ENCODE measurements at places on chromosomes 3 and 15.

GRCh38 chr15:92623435-92623834, 32.1 kb downstream of the FAM174B start:
- no peak for DNase-seq

DNA sequence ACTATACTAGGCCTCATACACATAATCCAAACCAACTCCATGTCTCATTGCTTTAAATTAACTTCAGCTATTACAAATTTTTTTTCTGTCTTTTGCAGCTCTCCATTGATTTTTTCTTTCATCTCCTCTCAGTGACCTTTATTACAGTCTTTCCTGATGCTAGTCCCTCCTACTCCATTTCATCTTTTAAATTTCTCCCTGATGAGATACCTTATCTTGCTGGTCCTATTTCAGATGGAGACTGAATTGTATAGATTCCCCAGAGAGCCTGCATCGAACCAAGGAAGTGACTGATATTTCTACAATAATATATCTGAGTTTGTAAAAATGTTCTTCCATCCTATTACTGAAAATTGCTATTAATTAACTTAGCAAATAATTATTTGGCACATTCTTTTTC, 45.7 kb upstream of the NEO1 start:
- DNase-seq = no peak

DNA sequence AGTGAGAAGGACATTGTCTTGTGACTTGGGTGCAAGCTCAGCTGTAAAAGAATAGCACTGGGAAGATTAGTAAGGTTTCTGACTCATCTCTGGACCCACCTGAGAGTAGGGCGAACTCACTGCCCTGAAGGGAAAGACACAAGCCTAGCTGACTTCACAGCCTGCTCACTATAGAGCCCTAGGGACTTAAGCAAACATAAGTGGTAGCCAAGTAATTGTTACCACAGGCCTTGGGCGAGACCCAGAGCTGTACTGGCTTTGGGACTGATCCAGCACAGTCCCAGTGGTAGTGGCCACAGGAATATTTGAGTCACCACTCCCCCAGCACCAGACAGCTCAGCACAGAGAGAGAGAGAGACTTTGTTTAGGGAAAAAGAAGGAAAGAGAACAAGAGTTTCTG, 429.9 kb downstream of the TBL1XR1 start:
- no peak for DNase-seq

DNA sequence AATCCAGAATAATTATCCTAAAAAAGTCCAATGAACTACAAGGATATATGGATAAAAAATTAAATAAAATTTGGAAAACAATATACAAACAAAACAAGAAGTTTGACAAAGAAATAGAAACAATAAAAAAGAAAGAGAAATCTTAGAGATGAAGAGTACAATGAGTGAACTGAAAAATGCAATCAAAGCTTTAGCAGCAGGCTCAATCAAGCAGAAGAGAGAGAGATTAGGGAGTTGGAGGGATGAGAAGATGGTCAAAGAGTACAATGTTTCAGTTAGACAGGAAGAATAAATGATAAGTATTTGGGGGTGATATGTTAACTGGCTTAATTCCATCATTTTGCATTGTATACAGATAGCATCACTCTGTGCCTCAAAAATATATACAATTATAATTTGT, 29.9 kb downstream of the POLQ start:
- no peak for DNase-seq

- DNase-seq = no peak
These were observed 121.1 kb downstream of the MEX3B start for GRCh38 chr15:81924729-81925128.

DNA sequence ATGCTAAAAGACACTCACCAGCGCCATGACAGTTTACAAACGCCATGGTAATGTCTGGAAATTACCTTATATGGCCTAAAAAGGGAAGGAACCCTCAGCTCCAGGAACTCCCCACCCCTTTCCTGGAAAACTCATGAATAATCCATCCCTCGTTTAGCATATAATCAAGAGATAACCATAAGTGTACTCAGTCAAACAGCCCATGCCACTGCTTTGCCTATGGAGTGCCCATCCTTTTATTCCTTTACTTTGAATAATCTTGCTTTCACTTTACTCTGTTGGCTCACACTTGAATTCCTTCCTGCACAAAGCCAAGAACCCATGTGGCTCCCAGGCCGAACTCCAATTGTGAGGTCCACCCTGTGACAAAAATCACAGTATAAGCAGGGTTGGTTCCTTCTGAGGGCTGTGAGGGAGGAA, 19.1 kb upstream of the FSTL1 start:
- DNase-seq = no peak

Measured in hematopoietic multipotent progenitor cell treated with erythropoietin and hydrocortisone succinate and interleukin-3 and kit ligand, for 4 days (in vitro differentiated cells).